Peyer's patch (tissue), 4 donors: ENCODE measurements at places on chromosomes 12 and 14. TPM values are rescaled to one million over a fixed set of nuclear protein-coding genes. Genes with fewer than 3 reads are reported as not detected.
A peak's percentile ranks its signal among the peaks of the same experiment; 100 is the strongest.

DNA sequence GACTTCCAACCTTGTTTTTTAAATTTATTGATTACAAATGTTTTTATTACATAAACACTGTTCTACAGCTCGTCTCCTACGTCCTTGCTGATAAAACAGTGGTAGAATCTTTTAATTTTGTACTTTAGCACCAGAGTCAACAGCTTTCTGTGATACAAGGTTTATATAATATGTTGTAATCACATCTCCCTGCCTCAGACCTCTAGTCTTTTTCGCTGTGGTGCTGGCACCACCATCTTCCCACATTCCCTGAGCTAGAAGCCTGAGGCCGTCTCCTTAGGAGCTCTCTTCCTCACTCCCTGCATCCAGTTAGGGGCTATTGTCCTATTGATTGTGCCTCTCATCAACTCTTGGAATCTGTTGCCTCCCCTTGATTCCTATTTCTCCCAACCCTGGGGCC, 17.1 kb downstream of the MTHFD1 start:
- DNase-seq: no peak

DNA sequence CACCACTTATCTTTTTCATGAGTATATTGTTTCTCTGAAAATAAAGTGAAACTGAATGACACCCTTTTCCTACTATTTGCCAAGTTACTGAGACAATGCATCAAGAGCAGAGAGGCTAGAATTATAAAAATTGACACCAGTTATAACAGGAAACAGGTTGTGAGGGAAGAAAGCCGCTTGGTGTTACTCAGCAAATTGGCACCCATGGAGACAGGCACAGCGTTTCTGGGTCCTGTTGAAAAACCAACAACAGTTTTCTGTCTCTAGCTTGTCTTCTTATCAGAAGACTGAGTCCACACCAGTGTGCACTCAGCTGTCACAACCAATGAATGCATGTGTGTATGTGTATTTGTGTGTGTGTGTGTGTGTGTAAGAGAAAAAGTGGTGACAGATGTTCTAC, 267.7 kb downstream of the KCNH5 start:
- DNase-seq: no peak

DNA sequence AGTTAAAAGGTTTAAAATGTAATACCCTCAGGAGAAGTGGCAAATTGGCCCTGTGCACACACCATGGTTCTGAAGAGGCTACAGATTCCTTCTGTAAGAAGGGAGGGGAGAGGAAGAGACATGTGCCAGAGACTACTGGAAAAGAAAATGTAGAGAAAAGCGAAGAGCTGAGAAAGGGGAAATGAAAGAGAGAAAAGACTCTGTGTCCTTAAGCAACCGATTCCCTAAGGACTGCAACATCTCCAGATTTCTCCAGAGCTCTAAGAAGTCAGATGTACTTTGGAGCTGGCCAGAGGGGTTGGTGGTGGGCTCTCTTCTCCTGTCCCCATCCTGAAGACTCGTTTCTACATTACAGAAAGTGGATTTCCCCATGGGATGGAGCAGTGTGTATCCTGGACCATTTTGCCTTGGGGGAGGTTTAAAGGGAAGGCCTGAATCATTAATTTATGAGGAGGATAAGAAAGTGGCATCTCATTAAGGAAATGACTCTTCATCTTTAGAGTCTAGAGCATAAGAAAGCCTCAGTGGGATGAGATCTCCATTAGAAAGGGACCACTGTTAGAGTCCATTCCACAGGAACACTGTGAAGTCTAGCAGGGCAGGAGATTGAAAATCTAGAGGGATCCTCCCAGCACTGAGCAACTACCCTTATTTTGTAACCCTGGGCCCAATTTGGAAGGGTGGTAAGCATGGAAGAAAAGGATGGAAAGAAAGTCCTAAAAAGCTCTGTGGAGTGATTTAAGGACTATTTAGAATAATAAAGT, 45.5 kb upstream of the FUT8 start:
- DNase-seq: no peak

GRCh38 chr12:122062832-122063693, 15.5 kb upstream of the MLXIP start:
- peak; percentile 74 for DNase-seq

GRCh38 chr12:13530966-13531365, 334.4 kb downstream of the EMP1 start:
- no peak for DNase-seq

TMEM229B gene
- 39.7 TPM for total RNA-seq

- DNase-seq: no peak
These were observed 49.0 kb downstream of the LIMA1 start for GRCh38 chr12:50234347-50234746.

DNA sequence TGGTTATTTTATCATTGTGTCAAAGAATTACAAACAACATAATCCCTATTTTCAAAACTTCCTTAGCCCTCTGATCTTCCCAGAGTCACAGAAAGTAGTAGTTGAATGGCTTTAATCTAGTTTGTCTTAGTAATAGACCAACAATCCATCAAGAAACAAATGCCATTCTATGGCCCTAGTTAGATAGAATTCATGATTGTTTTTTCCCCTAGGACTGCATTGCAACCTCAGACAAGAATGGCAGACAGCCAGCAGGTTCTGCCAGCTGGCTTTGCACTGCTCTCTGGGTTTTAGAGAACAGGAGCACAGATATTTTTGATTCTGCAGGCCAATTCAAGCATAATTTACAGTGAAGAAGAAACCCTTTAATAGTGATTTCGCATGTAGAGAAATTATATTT, 33.8 kb downstream of the SYT1 start:
- no peak for DNase-seq

DNA sequence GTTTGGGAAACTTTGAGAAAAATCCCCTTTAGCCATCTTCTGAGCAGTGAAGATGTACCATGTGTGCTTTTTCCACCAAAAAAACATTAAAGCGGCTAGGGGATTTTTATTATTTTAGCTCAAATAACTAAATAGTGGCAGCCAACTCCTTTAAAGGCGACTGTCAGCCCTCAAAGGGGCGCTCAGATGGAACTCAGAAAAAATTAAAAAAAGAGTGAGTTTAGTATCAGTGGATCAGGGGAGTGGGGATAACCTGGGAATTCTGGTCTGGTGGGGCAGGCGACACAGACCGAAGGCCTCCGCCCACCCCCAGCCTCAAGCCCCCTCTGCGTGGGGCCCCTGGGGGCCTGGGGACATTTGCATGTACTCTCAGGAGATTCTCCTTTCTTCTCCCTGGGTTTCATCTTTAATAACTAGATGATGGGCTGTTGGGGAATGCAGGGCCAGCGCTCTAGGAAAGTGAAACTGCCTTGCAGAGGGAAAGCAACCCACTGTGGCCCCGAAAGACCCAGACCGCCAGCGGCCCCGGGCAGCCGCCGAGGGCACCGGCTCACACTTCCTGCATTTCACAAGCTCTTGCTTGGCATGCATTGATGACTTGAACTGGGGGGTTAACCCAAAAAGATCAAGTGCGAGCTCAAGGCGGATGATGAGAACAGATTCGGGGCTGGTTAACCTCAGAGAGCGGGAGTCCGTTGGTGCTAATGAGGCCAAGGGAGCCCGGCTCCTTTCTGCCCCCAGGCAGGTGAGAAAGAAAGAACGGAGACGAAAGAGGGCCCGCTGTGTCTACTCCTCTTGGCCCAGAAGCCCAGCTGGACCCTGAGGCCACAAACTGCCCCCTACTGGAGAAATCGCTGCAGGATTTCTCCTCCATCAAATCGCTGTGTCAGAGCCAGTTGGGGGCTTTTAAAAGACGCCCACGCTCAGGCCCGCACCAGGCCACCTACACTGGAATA, 7.3 kb upstream of the BATF start:
- no peak for DNase-seq
